Globus pallidus (tissue), 1 donor: ENCODE measurements at places on chromosomes 2 and 18.

GRCh38 chr18:10284540-10285282, 169.7 kb upstream of the APCDD1 start:
- no peak for DNase-seq

DNA sequence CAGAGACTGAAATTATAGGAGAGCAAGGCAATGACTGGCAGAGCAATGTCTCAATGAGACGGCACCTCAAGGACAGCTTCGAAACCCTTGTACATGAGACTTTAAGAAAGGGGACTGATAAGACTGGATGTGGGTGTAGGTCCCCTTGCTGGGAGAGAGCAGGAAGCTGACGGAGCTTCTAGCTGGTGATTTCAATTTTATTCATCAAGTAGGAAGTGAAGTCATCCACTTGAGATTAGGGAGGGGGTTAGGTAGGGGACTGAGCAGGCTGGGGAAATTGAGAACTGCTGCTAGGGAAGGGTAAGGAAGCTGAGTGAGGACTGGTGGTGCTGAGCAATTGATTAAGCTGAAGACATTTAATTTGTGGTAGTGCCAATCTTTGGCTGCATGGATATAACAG, 99.5 kb upstream of the ITGB6 start:
- DNase-seq: no peak

GRCh38 chr2:192313773-192314172, 119.0 kb upstream of the TMEFF2 start:
- DNase-seq: no peak

DNA sequence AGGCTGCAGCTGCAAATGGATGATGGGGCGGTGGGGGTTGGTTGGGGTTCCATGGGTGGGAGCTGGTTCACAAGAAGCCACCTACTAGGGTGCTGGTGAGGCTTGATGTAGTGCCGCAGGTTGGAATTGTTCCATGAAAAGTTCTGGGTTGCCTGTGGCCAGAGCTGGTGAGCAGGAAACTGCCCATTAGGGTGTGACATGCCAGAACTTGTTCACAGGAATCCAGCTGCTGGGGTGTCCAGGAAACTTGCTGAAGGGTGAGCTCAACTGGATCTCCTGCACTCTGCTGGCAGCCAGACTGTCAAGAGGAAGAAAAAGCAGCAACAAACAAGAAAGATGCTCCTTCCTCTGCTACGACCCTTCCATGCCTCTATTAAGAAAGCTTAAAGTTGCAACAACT, 48.8 kb downstream of the MAP3K20 start:
- no peak for DNase-seq

DNA sequence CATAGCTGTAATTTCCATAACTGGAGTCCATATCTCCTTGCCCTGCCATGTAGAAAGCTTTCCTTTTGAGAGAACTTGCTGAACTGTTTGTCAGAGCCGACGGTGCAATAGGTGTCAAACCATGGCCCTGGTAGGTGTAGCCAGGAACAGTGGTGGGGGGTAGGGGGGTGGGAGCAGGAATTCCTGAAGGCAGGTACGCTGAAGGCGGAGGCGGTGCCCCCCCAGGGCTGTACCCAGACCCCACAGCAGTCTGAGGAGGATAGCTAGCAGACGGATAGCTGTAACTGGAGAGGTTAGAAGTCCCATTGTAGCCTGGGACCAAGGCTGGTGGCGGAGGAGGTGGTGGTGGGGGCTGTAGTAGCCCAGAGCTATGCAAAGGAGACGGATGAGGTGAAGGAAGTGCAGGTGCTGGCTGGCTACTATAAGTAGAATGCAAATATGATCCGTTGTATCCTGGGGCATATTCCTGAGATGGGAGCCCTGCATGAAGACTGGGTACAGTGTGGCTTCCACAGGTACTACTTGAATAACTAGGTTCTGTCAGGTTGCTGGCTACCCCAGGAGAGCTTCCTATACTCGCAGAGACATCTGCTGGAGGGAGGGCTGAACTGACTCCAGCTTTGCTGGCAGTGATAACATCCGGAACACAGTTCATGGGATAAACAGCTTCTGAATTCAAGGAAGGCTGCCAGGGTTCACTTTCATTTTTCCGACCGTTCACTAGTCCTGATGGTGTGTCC, 124.8 kb downstream of the FIGN start:
- DNase-seq: peak; percentile 70

DNA sequence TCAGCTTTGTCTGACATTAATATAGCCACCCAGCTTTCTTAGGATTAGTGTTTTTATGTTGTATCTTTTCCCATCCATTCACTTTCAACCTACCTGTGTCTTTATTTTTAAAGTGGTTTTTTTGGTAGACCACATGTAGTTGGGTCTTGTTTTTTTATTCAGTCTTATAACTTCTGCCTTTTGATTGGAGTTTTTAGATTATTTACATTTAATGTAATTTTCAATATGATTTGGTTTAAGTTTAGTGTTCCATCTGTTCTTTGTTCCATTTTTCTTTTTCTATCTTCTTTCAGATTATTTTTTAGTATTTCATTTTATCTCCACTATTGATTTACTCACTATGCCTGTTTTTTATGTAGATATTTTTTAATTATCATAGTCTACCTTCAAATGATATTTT, 13.1 kb upstream of the MSTN start:
- no peak for DNase-seq

DNA sequence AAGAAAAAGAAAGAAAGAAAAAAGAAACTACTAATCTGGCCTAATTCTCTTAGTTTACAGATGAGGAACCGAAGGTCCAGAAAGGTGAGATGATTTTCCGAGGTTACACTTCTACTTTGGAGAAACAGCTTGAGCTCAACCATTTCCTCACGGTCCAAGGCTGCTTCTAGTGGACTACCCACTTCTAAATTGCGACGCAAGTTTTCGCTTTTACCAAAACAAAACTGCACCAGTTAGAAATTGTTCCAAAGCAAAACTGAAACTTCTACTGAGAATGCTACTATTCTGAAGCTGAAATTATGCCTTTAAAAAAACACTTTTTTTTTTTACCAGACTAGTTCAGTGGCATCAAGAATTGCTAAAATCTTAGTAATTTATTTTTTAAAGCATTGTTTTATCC, 101.6 kb downstream of the INO80D start:
- DNase-seq: no peak

- peak; percentile 5 for DNase-seq
Measured at GRCh38 chr2:188291142-188291616, 495 bp upstream of the GULP1 start.

- DNase-seq: no peak
Measured at GRCh38 chr2:174327021-174327840, 7.5 kb upstream of the SP9 start.

DNA sequence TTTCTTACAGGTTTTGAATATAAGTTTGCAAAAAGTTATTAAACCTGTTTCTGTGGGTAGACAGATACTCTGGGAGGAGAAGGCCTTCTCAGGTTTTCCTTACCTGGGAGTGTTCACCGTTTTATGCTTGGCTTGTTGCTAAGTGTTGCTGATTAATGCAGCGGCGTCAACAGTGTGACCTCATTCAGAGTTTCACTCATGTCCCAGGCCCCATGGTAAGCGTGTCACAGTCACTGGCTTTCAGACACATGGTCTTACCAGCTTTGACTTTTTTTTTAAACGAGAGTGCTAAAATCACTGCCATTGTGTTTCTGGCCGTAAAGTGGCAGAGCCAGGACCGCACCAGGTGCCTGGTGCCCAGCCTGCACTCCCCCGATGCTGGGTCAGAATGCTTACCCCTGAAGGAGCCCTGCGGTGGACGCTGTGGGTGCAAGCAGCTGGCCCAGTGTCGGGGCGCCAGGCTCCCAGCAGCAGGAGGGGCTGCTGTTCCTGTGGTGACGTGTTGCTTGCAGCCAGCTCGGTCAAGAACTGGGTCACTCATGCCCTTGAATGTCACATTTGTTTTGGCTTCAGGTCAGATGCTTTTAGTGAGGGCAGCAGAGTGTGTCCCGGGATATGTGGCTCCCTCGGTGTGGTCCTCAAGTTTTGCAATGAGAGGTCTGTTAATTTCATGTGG, 3.5 kb downstream of the CAPN10 start:
- no peak for DNase-seq

DNA sequence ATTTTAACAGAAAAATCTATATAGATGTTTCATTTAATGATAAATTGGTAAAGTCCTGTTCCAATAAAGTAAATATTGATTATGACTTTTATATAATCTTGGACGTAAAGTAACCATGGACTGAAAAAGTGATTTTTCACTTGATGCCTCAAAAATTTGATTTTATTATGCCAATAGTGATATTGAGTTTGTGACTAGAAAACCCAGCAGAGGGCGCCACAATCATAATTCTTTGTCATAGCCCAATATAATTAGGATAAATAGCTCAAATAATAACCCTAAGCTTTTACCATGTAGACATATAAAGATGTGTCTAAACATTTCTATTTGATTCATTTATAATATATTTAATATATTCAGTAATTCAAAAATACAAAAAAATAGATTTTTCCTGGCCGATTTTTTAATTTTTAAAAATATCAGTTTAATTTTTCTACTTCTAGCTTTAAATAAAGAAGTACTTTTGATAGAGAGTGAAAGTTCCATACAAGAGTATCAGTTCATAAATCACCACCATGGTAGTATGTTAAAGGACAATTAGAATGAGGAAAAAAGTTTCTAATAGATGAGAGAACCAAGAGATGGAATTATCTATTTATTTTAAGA, 30.7 kb downstream of the CAMKMT start:
- DNase-seq: peak; percentile 33

GRCh38 chr18:22557168-22557941, 139.6 kb upstream of the CTAGE1 start:
- DNase-seq: no peak

DNA sequence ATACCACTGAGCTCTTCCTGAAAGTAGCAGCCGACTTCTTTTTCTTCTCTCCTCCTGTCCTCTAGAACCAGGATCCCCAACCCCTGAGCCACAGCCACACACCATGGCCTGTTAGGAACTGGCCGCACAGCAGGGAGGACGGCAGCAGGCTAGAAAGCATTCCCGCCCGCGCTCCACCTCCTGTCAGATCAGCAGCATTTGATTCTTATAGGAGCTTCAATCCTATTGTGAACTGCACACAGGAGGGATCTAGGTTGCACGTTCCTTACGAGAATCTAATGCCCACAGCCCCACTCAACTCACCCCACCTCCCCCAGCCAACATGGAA, 179.1 kb upstream of the SH3BP4 start:
- no peak for DNase-seq

- DNase-seq: peak; percentile 38
Measured at GRCh38 chr2:120552800-120553481, 182.7 kb upstream of the GLI2 start.

DNA sequence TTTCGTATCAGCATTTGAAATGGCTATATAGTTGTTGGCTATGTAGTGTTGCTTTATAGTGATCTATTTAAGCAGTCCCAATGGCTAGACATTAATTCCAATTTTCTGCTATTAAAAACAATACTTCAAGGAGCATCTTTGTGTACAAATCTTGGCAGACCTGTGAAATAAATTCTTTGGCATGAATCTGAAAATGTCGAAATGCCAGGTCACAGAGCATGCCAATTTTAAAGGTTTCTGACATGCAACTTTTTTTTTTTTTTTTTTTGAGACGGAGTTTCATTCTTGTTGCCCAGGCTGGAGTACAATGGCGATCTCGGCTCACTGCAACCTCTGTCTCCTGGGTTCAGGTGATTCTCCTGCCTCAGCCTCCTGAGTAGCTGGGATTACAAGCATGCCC, 26.8 kb upstream of the CABLES1 start:
- no peak for DNase-seq

GRCh38 chr2:128590309-128591021, 271.8 kb upstream of the HS6ST1 start:
- no peak for DNase-seq

GRCh38 chr18:3526421-3527354, 76.7 kb downstream of the TGIF1 start:
- peak; percentile 82 for DNase-seq

GRCh38 chr2:176503776-176504175, 234.5 kb downstream of the MTX2 start:
- no peak for DNase-seq

DNA sequence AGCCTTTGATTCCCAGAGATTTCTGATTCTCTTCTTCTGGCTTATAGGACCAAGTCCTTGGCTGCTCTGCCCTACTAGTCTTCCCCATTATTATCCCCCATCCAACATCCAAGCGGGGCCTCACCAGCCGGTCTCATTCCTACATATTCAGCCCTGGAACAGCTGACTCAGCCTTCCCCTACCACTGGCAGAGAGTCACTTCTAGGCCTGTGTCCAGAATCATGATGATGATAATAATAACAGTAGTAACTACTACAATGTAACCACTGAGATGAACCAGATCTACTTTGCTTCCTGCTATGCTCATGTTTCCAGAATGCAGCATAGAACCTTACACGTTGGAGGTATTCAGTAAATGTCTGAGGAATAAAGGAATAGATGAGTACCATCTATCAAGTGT, 295.2 kb downstream of the SRBD1 start:
- no peak for DNase-seq

DNA sequence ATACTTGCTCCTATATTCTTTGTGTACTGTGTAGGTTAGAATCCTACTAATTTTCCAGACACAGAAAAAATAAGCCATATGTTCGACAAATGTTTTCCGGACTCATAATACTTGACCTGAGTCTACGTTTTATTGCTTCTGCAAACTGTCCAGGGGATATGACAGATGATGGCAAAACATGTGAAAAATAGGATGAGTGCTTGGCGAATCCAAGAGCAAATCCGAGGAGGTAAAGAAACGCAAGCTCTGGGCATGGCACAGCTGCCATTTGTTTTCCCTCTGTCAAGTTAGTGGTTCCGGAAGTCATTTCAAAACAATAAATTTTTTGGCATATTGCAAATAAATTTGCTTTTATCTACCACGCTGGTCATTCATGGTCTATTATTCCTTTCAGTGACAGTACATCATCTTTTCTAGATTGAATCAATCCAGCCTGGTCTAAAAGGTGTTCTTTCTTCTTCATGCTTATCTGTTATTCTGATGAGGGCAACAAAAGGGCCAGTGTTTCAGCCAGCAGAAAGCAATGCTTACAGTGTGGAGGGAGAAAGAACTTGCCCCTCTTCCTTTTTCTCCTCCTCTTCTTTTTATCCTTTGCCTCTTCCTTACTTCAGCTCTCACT, 476.1 kb upstream of the SOX11 start:
- no peak for DNase-seq

GRCh38 chr2:9769171-9770005, 73.9 kb upstream of the TAF1B start:
- no peak for DNase-seq

DNA sequence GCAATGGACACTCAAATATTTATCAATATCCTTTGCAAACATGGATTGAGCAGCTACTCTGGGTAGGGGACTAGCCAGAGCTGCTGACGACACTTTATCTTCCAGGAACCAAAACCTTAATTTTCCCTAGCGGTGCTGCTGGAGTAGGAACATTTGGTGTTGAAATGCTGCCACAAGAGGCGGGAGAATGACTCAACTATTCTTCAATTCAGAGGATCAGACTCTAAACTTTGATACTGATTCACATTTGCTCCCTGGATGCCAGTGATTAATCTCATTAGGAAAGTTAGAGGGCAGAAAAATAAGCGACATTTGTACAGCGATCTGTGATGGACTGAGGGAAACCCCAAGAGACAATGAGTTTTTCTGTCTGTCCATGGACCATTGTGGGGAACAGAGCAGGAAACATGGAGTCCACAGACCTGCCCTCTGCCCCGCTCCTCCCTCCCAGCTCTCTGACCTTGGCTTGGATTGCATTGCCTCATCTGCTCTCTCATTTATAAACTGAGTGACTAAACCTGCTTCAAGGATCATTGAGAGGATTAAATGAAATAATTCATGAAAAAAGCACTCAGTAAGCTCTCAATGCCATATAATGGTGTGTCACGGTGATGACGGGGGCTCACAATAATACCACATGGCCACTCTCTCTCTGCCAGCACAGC, 12.6 kb upstream of the EPB41L3 start:
- DNase-seq: no peak
